ENCODE measurements at places on chromosomes 2 and 18.

GRCh38 chr2:199962203-199962602 lies 6.8 kb downstream of the MAIP1 start:
- no peak for DNase-seq

DNA sequence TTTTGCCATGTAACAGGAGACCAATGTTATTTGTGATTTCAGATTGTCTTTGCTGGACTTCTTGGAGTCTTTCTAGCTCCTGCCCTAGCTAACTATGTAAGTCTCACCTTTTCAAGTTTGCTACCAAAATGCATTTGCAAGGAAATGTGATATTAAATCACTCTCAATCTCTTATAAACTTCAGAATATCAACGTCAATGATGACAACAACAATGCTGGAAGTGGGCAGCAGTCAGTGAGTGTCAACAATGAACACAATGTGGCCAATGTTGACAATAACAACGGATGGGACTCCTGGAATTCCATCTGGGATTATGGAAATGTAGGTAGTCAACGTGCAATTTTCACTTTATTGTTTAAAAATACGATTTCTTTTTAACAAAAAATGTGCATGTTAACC lies 3.0 kb downstream of the GKN1 start:
- no peak for DNase-seq

DNA sequence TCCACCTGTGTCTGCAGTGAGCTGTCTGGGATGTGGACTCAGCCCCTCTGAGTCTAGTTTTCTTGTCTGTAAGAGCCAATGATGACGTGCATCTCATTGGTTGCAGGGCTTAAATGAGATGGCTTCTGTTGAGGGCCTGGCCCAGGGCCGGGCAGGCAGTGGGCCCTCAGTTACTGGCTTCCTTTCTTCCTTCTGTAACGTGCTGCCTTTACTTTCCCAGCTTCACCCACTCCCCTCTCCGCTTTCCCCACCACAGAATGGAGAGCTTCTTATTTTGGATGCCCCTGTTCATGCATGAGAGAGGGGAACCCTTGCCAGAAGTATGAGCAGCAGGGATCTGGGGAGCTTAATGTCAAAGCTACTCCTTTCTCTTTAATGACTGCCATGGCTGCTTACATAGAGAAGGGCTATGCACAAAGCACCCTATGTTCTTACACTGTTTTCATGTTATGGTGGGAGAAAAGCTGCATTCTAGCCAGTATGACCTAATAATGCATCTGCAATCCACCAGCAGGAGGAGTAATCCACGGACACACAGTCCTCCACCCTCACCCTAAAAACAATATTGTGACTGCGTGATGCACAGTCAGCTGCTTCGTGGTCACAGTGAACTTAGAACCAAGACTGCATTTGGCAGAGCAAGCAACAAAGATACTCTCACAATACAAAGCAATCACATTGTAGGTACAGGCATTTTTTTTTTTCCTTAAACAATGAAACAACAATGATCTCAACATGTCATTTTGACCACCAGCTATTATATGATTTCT lies 37.2 kb downstream of the CREG2 start:
- DNase-seq: no peak

DNA sequence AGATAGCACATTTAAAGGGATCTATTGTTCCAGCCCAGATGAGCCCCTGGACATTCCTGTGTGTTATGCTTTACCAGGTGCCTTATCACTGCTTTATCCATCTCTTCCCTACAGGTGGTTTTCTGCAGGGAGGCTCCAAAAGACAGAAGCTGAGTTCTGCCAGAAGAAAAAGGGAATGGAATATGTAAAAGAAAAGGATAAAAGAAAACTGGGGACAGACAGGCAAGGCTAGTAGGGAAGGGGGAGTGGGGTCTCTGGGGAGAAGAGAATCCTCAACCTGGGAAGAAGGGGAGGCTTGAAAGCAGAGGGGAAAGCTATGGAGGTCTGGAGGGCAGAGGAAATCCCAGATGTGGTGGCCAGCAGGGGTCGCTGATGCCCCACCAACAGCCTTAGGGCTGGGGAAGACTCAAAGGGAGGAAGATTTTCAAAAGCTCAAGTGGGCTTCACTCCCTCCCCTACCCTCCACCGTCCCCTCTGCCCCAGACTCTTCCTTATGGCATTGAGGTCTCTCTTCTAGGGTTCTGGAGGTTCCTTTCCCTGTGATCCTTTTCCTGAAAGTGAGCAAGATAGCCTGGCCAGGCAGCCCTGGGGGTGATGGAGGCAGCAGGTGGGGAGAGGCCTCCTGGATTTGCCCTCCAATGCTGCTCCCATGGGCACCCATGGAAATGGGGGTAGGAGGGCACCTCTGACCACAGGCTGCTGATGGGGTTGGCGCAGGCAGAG lies 178.1 kb upstream of the PKDCC start:
- DNase-seq: peak; percentile 85

DNA sequence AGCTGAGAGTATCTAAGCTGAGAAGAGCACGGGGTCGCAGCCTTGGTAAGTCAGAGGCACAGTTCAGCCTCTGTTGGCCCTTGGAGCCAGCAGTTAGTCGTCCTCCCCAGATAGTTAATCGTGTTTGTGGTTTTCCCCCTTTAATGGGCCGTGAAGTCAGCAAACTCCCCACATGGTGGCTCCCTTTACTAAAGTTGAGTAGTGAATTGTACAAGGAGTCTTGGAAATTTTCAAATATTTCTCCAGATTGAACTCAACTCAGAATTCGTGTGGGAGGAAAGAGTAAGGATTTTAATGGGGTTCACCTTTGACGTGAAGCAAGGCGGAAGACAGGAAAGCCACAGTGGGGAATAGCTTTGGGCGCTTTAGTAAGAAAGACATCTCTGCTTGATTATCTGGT lies 2.4 kb upstream of the ADCYAP1 start:
- DNase-seq: no peak

- DNase-seq: no peak
Observed at GRCh38 chr2:180607514-180608049, 372.8 kb upstream of the UBE2E3 start.

- no peak for DNase-seq
Observed at GRCh38 chr2:200000444-200001163, 45.2 kb downstream of the MAIP1 start.

- peak; percentile 71 for DNase-seq
Observed at GRCh38 chr18:45384137-45384961, 230.9 kb upstream of the SLC14A2 start.

DNA sequence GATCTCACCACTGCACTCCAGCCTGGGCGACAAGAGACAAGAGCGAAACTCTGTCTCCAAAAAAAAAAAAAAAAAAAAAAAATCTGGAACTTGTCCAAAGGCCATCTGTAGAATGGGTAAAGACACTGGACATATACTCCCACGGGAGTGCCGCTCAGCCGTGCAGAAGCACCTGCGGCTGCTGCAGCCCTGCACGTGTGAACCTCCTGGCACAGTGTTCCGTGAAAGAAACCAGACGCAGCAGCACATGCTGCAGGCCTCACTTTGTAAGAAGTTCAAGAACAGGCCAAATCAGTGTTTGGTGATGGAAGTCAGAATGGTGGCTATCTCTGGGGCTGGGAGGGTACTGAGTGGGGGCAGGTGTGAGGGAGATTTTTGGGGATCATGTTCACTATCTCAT lies 6.5 kb downstream of the CHRND start:
- DNase-seq: no peak

GRCh38 chr18:61972389-61973264 lies 79.8 kb upstream of the RNF152 start:
- DNase-seq: no peak

- DNase-seq: no peak
Observed at GRCh38 chr2:169106563-169107545, 37.5 kb downstream of the DHRS9 start.

GRCh38 chr18:48877941-48878340 lies 72.8 kb downstream of the SMAD7 start:
- DNase-seq: no peak

- peak; percentile 70 for DNase-seq
Observed at GRCh38 chr2:120596990-120597594, 138.6 kb upstream of the GLI2 start.

- DNase-seq: no peak
Observed at GRCh38 chr2:46672752-46673151, 193.4 kb downstream of the TMEM247 start.

GRCh38 chr2:162965191-162965590 lies 126.6 kb upstream of the KCNH7 start:
- no peak for DNase-seq

GRCh38 chr2:180655393-180655792 lies 325.0 kb upstream of the UBE2E3 start:
- no peak for DNase-seq

- no peak for DNase-seq
Observed at GRCh38 chr18:36589857-36590543, 238.8 kb downstream of the TPGS2 start.

- DNase-seq: no peak
Observed at GRCh38 chr2:12733846-12734245, 17.1 kb downstream of the TRIB2 start.

GRCh38 chr18:62651276-62652056 lies 63.9 kb upstream of the PHLPP1 start:
- DNase-seq: no peak

GRCh38 chr2:46781468-46782189 lies 134.0 kb downstream of the MCFD2 start:
- no peak for DNase-seq

- peak; percentile 7 for DNase-seq
Observed at GRCh38 chr18:74040459-74041332, 106.9 kb downstream of the FBXO15 start.

DNA sequence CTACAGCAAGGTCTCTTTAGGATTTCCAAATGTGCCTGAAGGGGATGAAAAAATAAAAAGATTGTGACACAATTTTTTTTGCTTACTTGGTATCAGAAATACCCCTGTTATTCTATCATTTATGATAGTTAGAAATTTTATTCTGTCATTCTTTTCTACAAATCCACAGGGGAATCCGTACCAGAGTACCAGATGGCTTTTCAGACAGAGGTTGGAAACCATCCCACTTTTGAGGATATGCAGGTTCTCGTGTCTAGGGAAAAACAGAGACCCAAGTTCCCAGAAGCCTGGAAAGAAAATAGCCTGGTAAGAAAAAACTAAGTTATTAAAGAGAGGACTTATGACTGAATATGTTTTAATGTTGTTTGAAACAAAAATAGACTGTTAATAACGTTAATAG lies 92.6 kb upstream of the FAM117B start:
- DNase-seq: no peak

Data from lung (tissue), 17 donors.